B cell (primary cell): ENCODE measurements at places on chromosomes 4 and X.

DNA sequence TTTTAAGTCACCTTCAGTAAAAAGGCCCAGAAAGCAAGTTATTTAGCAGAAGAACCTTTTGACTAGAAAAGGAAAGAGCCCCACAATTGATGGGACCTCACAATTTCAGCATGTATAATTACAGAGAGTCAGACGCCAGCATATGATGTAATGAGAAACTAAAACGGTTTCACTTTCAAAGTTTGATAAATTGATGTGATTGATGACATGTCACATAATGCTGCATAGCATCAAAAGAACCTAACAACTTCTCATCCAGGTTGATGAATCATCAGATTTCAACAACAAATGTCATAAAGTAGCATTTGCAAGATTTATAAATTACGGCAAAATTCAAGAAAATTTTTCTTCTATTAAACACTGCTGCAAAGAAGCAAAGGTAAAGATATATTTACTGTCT, 3.9 kb upstream of the GAR1 start:
- DNase-seq: no peak

- no peak for DNase-seq
Observed at GRCh38 chrX:136496186-136496763, 1.1 kb upstream of the HTATSF1 start.

- DNase-seq: peak; percentile 85
Observed at GRCh38 chr4:146059151-146059550, 116.4 kb upstream of the LSM6 start.

DNA sequence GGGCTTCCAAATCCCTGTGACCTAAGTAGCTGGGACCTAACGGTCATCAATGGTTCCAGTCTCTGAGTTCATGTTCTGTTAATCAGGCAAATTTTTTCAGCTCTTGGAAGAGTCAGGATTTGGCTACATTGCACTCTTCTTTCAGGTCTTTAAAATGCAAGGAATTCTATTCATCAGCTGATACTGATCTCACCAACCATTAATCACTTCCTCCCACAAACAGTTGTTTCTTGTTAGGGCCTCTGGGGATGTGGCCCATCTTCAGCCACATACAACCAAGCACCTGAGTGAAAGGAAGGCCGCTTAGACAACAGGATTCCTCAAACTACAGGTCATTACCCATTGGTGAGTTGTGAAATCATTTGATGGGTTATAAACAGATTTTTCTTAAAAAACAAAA, 71.7 kb downstream of the FANCB start:
- no peak for DNase-seq

GRCh38 chrX:84168095-84168494, 19.9 kb downstream of the RPS6KA6 start:
- no peak for DNase-seq

- peak; percentile 64 for DNase-seq
Observed at GRCh38 chrX:57821703-57822387, 88.4 kb downstream of the ZXDA start.

GRCh38 chr4:142081025-142081424, 444.6 kb downstream of the IL15 start:
- DNase-seq: no peak

DNA sequence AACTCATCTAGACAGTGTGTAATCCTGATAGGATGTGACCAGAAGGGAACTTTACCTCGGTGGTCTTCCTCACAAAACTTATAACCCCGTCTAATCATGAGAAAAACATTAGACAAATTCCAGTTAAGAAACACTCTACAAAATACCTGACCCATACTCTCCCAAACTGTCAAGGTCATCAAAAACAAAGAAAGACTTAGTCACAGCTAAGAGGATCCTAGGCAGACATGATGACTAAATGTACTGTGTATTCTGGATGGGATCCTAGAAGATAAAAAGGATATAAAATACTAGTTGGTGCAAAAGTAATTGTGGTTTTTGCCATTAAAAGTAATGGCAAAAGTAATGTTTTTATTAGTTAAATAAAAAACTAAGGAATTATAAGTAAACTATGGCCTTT, 81.6 kb downstream of the DTHD1 start:
- no peak for DNase-seq

DNA sequence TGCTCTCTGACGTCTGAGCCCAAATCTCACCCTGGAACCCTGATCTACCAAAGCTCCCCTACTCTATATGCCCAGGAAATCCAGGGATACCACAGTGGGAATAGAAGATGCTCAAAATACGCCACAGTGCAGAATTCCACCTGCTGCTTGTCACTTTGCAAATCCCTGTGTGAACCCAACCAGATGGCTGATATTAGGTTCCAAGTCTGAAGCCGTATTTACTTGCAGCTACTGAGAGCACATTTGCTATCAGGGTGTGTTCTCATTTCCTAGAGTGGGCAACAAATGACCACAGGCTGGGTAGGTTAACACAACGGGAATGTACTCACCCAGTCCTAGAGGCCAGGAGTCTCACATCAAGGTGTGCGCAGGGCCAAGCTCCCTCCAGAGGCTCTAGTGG, 126.8 kb downstream of the MXRA5 start:
- DNase-seq: no peak

GRCh38 chrX:39480963-39481362, 616.8 kb downstream of the BCOR start:
- DNase-seq: no peak

- DNase-seq: no peak
Observed at GRCh38 chr4:184237612-184238011, 19.9 kb upstream of the ENPP6 start.

DNA sequence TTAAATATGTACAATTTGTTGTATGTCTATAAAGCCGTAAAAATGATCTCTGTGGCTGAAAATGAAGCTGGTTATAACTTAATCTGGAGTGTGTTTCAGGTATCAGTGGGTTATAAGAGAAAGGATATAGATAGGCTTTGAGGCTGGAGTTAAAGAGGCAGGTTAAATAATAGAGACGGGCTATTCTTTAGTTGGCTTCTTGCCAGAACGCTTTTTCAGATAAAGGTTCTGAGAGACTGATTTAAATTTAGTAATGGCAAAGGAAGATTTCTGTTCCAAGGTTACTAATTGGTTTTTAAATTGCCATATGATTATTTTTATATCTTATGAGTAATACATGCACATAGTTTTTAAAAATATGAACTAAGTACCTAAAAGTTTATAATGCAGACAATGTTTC, 117.4 kb downstream of the AWAT2 start:
- DNase-seq: no peak

GRCh38 chrX:12843061-12843667, 23.7 kb upstream of the TLR7 start:
- no peak for DNase-seq

GRCh38 chrX:118730500-118731247, 3.3 kb downstream of the IL13RA1 start:
- DNase-seq: no peak

DNA sequence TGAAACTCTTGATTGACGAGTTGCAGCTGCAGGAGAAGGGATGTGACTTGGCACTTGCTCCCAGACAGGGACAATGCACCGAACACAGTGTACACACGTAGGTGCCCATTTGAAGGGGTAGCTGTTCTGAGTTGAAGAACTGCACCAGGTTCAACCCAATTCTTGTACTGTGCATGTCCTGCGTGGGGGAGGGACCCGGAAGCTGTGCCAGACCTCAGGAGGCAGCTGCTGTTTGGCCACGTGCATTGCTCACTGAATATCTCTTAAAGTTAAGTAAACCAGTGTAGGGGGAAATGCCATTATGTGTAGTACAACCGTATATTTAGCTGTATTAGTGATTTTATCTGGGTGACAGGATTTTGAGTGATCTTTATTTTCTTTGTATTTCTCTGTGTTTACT, 12.0 kb upstream of the RBBP7 start:
- DNase-seq: peak; percentile 45

DNA sequence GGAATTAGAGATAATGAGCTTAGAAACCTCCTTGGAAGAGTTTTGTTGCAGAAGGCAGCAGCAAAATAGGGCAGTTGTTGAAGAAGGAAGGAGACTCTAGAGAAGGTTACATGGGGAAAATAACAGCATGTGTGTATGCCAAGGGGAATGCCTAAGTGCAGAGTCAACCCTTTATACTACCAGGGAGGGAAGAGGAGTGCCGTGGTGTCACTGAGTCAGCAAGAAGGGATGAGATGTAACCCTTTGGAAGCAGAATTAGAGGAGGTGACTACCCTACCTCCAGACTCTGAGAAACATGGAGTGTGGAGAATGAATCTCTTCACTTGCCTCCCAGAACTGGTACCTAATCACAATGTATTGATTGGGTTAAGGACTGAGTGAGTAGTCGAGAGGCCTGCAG, 6.7 kb upstream of the GABRE start:
- DNase-seq: no peak

GRCh38 chr4:53716011-53716410, 124.7 kb upstream of the LNX1 start:
- DNase-seq: no peak

- no peak for DNase-seq
Observed at GRCh38 chr4:185035284-185035683, 17.0 kb downstream of the HELT start.

- no peak for DNase-seq
Observed at GRCh38 chr4:163172647-163173046, 6.0 kb upstream of the NAF1 start.

GRCh38 chrX:41471786-41472185, 24.6 kb downstream of the NYX start:
- DNase-seq: no peak

DNA sequence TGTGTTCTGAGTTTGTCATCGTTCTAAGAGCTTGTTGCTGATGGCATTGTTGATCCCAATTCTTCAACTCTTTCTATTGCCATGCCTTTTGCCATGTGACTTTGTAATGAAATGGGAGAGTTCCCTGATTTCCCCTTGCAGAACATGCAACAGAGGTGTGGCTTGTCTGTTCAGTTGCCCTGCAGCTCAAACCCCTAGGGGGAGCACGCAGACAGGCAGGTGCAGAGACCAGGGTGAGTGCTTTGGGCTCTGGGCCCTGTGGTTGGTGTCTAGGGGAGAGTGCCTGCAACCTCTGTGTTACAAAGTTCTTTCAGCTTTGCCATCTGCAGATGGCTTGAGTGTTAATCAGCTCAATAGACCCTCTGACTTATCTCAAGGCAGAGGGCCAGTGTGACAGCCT, 332.7 kb downstream of the MID1IP1 start:
- peak; percentile 65 for DNase-seq

DNA sequence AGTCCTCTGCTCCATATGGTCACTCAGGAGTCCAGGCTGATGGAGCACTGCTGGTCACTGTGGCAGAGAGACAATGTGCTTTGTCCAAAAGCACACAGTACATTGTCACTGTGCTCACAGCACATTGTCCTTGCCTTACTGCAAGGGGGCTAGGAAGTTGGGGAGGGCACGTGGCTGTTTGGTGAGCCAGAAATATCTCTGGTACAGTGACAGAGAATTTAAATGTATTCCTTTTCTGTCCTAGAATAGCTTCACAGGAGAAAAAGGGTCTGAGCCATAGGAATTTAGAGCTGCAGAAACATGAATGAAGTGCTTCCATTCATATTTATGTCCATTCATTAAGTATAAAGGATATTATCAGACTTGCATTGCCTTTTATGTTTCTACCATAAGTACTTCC, 110.8 kb upstream of the TRIM2 start:
- no peak for DNase-seq

- DNase-seq: peak; percentile 55
Observed at GRCh38 chrX:19750028-19750782, 137.2 kb downstream of the SH3KBP1 start.

DNA sequence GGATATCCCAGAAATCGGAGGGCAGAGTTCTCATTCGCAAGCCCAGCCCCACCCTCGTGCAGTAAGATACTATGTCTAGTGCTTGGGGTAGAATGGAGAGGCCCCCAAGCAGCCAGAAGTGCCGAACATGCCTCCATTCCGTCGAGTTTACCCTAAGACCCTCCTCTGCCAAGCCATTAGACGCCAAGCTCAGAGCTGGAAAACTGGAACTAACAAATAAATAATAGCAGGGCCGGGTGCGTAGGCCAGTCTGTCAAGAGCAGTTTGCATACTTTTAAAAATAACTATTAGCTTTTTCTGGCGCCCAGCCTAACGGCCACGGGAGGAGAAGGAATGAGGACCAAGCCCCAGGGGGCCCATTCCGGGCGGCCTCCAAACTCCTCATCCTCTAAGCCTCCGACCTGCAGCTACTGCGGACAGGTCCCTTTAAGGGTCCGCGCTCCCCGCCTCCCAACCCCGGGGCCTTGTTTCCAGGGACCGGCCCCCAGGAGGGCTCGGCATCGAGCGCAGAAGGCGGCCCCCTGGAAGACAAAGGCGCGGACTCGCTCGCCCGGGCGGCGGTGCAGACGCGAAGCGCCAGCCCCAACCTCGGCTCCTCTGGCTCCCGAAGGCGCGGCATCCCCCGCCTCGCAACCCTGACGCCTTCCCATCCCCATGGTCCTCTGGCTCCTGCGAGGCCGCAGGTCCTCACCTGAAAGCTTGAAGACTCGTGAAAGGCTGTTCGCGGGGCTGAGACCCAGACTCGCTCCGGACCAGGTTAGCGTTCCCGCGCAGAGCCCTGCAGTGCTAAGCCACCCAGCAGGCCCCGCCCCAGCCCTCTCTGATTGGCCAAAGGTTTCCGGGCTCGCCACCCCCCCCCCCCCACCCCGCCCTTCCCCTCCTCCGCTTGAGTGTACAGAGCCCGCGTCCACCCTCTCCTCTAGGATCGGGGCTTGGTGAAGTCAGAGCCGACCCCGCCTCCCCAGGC, at the start of gene TMSB15A:
TSS of gene TMSB15A (minus strand) at position 765 of the 967 bp plus-strand sequence.
- DNase-seq: peak; percentile 39

DNA sequence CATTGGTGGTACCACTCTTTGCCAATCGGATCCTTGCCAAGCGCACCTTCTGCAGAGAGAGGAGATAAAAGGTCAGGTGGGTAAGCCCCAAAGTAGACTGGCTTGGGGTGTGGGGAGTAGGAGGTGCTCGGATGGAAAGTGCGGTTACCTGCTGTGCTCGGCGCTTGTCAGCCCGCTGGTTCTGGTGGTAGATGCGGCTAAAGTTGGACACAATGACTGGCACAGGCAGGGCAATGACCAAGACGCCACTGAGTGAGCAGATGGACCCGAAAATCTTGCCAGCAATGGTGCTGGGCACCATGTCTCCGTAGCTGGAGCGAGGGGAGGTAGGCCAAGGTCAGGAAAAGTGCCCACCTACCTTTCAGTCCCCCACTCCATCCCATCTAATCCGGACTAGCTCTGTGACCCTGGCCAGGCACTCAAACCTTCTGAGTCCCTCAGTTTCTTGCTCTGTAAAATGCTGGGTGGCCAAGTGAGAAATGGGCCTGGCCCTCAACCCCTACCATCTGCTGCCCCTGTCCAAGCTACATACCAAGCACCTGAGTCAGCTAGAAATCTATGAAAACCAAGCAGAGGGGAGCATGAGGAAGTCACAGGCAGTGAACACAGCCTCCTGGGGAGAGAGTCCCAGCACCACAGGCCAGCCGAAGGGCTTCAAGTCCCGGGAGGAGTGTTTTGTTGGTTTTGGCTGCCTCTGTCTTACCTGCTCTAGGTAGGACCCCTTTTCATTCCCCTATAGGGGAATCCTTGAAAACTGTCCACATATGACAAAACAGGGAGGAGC, 4.7 kb downstream of the KCND1 start:
- DNase-seq: no peak

DNA sequence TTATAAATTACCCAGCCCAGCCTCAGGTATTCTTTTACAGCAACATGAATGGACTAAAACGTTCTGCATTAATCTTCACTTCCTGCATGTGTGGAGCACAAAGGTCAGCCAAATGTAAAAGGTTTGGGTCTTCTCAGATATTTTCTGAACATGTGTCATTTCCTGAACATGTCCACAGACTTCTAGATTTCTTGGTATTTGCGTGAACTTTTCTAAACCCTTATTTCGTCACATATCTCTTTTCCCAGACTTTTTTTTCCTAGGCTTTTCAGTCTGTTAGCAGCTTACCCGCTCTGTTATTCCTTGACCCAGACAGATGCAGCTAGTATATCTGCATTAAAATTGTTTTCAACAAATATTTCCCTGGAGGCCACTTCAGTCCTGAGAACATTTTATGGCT, 57.3 kb upstream of the USP51 start:
- no peak for DNase-seq

- no peak for DNase-seq
Observed at GRCh38 chr4:1245481-1246051, 3.4 kb downstream of the CTBP1 start.
